ENCODE measurements at places on chromosomes 6 and 20.

DNA sequence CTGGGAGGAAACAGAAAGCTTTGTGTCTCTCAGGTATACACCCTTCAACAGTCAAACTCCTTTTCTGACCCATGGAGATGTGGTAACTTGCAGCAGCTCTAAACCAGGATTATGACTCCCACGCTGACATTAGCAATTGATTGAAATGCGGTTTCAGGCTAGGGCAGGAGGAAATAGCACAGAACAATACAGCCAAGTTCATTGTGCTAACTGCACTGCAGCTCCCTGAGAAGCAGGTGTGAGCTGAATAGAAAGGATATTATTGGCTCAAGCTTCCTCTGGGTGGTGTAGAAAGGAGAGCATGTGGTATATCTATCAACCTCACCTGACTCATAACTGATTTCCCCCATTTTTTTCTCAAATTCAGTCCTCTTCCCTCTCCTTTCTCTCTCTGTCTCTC lies 612.3 kb upstream of the BTBD3 start:
- no peak for DNase-seq

DNA sequence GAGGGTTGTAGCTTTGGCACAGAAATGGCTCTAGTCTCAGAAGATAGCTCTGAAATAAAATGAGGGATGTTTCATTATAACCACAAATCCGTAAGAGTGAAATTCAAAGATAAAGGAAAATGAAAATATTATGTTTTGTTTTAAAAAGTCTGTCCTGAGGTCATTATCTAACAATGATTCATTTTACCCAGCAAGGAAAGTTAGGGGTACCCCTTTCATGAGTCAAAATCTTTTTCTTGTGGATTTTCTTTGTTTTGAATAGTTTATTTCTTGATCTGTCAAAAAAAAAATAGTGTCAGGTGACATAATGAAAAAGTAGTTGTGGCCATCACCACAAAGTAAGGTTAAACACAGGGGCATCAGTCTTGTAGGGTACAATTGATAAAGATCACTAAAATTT lies 59.7 kb upstream of the MYB start:
- DNase-seq, result no peak

DNA sequence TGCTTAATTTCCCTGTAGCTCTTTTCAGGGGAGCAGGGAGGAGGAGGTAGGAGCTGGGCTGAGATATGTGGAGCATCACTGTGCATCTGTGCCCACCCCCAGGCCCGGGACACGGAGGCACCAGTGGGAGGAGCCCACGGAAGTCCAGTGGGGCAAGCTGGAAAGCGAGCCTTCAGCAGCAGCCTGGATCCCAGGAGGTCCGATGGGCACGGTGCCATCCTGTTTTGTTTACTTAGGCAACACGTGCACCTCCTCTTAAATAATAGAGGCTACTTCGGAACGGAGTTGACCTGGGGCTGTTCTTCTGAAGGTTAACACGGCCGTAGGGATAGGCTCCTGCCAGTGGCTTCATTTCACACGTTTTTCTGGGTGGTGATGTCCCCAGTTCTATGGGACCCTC lies 51.6 kb downstream of the CDH4 start:
- DNase-seq, result no peak

GRCh38 chr6:167703781-167704180 lies 122.9 kb upstream of the AFDN start:
- peak; percentile 5 for DNase-seq

GRCh38 chr6:158751921-158752320 lies 67.2 kb downstream of the EZR start:
- DNase-seq, result no peak
